ENCODE measurements at places on chromosomes 13 and 19.

DNA sequence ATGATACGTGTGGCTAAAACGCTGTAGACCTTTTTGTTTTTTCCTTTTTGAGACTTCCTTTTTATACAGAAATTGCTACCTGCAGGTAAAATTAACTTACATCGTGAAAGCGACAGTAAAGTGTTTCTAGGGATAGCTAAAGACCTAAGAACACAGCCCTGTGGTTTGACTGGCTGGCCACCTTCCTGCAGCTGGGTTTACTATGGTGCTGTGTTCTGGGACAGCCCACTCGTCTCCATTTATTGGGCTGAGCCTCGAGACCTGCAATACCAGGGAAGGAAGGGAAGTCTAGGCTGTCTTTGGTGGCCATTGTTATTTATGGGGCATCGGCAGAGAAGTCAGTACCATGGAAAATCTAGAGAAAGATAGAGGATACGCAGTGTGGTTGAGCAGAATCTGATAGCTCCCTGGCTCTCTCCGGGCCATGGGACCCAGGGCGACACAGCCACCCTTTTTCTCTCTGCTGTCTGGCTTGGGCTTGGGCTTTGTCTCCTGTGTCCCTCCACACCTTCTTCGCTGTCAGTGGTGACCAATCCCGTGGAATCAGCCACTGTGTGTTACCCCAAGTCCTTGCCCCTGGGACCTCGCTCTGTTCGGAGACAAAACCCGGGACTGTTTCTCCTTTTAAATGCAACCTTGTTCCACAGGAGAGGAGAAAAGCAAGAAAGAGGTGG, 30.9 kb downstream of the ACTN4 start:
- no peak for DNase-seq

DNA sequence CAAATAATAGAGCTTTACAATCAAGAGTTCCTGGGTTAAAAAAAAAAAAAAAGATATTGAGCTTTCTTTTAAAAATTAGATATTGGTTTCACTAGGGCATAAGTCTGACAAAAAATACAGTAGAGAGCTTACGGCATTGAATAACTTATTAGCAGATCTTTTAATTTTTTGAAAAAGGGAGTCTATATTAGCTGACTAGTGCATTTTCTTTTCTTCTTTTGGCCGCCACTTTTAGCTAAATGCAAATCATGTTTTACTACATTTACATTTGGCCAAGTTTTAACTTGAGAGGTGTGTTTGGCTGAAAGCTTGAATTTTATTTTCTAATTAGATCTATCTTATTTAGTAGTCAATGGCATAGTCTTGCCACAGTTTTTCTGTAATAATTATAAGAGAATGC, 43.4 kb downstream of the SPRY2 start:
- DNase-seq, result no peak

GRCh38 chr13:45807520-45808099, 43.9 kb downstream of the SIAH3 start:
- DNase-seq, result peak; percentile 60

DNA sequence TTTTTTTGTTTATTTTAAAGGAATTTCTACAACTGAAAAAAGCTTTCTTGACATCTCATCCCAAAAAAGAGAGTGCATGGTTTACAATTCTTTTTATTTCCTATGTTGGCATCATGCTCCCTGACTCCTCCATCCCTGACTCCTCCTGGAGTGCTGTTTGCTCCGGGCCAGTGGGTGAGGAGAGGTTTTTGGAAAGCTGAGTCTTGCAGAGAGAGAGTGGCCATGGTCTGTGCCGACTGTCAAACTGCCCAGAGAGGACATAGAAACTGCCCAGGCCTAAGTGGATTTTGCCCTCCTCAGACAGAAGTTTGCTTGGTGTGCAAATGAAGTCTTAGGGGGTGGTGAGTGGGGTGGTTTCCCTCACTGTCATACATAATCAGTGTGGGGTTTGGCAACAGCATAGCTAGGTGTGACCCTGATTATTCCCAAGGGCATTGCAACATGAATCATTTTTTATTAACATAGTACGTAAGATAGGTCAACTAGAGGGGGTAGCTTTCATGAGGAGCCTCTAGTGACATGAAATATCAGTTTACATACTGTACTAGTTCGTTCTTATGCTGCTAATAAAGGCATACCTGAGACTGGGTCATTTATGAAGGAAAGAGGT, 179.8 kb upstream of the UBL3 start:
- peak; percentile 57 for DNase-seq

DNA sequence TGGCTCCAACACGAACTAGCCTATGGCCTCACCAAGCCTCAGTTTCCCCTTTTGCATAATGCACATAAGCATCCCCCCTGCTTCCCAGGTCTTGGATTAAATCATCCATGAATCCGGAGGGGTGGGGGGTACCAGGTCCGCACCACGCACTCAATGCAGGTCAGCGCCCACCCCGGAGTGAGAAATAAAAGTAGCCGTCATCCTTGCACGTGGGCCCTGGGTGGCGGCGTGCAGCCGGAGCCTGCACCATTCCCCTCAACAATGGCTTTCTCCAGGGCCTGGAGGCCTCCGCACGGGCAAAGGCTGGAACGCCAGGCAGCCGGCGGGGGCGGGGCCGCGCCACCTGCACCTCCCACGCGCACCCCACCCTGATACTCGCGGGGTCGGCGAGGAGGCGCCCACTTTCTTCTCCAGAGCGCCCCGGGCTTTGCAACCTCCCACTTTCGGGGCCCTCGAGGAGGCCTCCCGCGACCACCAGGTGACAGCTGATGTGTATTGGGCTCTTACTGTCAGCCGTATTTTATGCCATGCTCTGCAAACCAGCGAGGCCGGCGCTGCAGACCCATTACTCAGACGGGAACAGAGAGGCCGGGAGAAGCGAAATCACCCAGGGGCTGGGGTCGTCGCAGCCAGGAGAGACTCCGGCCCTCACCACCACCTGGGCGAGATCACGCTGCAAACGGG, 767 bp upstream of the GADD45B start:
- peak; percentile 62 for DNase-seq

GRCh38 chr19:36838784-36839324, 667 bp upstream of the ZNF790 start:
- no peak for DNase-seq

- peak; percentile 28 for DNase-seq
Measured at GRCh38 chr13:97027162-97027554, 32.9 kb upstream of the OXGR1 start.

DNA sequence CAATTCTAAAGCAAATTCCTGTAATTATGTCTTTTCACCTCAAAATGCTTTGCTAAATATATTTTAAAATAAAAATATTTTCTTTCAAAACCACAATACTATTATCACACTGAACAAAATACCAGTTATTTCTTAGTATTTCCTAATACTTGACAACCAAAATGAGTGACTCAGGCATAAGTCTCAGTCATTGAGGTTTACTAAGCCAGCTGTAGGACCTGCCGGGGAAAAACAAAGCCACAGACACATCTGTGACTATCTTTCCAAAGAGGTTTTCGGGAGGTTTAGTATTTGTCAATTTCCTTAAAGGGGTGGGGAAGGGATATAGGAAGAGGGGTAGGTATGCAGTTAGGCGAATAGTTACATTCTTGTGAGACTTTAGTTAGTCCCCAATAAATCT, 3.2 kb upstream of the ZNF235 start:
- DNase-seq, result peak; percentile 42

- no peak for DNase-seq
Measured at GRCh38 chr13:42498521-42498920, 75.4 kb upstream of the TNFSF11 start.

GRCh38 chr19:927780-928401, 2.1 kb downstream of the ARID3A start:
- DNase-seq, result no peak

GRCh38 chr19:19480688-19481087, 34.7 kb downstream of the TSSK6 start:
- DNase-seq, result no peak

DNA sequence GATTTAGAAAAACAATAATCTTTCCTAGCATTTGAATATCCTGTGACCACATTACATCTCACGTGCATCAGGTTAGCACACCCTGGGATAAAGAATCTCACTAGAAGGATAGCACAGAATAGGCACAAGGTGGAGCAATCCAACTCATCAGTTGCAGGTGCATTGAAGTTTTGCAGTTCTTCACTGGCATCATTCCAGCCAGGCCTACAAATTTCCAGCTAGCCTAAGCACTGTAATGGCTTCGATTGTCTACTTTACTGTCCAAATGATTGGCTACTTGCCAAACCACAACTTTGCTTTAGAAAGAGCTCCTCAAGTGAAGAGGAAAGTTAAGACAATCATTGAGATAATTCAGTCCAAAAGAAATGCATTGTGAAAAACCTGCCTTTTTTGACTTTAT, 89.5 kb downstream of the SPRY2 start:
- peak; percentile 76 for DNase-seq

DNA sequence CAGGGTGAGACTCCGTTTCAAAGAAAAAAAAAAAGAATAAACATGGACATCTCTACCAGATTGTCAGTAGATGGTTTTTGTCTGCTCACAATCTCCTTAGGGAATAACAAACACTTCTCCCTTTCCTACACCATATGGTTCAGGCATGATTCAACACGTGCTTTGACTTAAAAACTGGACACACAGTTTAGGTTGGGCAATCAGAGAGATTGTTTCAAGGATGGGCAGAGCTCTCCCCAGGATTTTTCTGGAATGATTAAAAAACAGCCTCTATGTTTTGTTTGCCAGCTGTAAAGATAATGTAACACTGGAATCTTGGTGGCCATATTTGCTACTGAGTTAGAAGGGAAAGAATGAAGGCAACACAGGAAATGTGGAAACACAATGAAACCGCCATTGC, 150.1 kb upstream of the TSC22D1 start:
- DNase-seq, result peak; percentile 97

GRCh38 chr13:44278166-44278565, 95.5 kb upstream of the SERP2 start:
- no peak for DNase-seq

DNA sequence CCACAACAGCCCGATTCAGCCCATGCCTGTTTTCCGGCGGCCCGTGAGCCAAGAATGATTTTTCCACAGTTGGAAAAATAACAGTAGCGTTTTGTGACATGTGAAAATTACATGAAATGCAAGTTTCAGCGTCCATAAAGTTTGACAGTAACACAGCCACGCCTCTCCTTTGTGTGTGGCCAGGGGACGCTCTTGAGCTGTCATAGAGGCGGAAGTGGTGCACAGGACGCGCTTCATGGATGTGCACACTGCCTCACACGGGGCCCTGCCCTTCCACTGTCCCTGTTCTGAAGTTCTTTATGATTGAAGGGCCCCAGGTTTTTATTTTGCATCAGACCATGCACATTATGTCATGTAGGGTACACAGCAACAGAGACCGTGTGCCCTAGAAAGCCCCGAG, 12.4 kb upstream of the ELAVL1 start:
- DNase-seq, result no peak

GRCh38 chr19:33499248-33499647, 22.3 kb downstream of the PEPD start:
- DNase-seq, result no peak

- DNase-seq, result peak; percentile 83
Measured at GRCh38 chr19:4914736-4915501, 5.6 kb downstream of the UHRF1 start.

GRCh38 chr13:98813993-98814392, 61.5 kb upstream of the SLC15A1 start:
- peak; percentile 36 for DNase-seq

GRCh38 chr19:10471909-10472308, 31.2 kb downstream of the KEAP1 start:
- DNase-seq, result peak; percentile 54

DNA sequence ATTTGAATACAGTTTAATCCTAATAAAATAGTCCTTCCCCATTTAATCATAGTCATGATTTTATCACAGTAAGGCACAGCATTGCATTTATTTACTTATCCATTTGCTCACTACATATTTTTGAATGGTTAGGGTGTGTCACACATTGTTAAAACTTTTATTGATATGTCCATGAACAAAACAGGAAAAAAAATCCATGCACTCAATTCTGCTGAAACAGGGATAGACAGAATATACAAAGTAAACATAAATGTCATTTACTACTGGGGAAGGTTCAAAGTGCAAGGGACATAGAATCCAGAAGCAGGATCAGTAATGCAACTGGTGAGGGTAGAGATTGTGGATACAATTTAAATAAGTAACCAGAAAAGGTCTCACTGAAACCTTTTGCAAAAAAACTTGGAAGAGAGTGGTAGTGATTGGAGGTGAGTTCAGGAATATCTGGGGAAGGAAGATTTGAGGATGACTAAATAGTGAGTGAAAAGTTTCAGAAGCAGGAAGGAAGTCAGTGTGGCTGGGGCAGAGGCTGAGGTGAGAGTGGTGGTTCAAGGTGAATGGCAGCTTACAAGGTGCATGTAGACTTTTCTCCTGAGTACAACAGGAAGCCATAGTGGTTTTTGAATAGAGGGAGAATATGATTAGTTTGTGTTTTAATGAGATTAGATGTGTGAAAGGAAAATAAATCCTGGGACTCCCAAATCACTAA, 387.2 kb upstream of the ATXN8OS start:
- no peak for DNase-seq

DNA sequence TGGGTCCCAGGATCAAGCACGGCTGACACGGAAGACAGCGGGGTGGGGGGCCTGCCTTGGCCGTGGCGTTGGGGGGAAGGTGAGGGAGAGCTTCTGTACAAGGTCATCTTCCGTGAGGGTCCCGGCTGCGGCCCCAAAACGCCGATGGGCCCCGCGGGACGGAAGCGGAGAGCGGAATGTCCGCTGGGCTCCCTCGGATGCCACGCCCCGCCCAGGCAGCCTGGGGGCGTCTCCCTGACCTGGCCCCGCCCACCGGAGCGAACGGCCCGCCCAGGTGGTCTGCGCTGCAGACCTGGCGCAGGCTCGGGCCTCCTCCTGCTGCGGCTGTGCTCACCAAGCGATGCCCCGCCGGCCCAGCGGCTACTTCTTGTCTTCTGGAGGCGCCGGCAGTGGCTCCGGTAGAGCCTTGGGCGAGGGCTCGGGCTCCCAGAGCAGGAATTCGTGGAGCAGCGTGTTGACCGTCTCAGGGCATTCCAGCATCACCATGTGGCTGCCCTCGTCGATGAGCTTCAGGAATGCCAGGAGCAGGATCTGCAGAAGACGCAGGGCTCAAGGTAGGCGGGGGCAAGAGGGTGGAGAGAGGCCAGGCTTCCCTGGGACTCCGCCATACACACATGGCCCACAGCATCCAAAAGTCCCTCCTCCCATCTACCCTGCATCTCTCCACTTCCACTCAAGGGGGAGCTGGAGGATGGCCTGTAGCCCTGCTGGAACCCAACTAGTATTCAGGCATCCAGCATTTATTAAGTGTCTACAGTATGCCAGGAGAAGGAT, 10.7 kb downstream of the ABHD8 start:
- DNase-seq, result peak; percentile 91

DNA sequence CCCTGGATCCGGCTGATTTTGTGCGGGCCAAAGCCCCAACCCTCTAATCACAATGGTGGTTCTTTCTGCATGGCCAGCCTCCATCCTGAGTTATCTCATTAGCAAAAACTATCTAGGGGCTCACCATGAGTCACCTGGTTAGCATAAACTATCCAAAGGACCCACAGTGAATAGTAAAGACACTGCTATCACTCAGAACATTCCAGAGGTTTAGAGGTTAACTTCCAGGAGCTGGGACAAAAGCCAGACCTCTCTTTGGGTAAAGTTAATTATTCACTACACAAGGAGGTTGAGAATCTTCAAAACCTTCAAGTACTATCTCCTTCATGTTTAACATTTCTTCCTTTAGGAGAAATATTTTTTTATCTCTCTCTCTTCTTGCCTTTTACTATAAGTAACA, 18.8 kb upstream of the PPP5C start:
- no peak for DNase-seq

Measured in fibroblast of mammary gland (primary cell).